ENCODE measurements at places on chromosomes 5 and 9. TPM values are rescaled to one million over a fixed set of nuclear protein-coding genes. Genes with fewer than 3 reads are reported as not detected.

BARX1 gene
- 2.9 TPM for total RNA-seq

- DNase-seq: no peak
Measured at GRCh38 chr9:70093944-70094343, 50.3 kb downstream of the MAMDC2 start.

SEMA5A gene
- total RNA-seq: 29.3 TPM

SLC6A7 gene
- total RNA-seq: not detected

TCERG1 gene
- 35.5 TPM for total RNA-seq

DNA sequence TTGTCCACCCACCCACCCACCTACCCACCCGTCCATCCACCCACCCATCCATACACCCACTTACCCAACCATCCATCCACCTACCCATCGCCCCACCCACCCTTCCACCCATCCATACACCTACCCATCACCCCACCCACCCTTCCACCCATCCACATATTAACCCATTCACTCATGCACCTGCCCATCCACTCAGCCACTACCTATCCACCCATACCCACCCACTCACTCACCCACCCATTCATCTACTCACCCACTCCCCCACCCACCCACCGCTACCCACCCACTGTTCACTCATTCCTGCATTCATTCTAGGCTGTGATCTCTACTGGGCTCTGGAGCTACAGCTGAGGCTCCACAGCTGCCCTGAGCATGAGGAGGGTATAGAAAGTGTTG is 117.5 kb upstream of the LMX1B start:
- no peak for DNase-seq

SPRY4 gene
- 17.4 TPM for total RNA-seq

DNA sequence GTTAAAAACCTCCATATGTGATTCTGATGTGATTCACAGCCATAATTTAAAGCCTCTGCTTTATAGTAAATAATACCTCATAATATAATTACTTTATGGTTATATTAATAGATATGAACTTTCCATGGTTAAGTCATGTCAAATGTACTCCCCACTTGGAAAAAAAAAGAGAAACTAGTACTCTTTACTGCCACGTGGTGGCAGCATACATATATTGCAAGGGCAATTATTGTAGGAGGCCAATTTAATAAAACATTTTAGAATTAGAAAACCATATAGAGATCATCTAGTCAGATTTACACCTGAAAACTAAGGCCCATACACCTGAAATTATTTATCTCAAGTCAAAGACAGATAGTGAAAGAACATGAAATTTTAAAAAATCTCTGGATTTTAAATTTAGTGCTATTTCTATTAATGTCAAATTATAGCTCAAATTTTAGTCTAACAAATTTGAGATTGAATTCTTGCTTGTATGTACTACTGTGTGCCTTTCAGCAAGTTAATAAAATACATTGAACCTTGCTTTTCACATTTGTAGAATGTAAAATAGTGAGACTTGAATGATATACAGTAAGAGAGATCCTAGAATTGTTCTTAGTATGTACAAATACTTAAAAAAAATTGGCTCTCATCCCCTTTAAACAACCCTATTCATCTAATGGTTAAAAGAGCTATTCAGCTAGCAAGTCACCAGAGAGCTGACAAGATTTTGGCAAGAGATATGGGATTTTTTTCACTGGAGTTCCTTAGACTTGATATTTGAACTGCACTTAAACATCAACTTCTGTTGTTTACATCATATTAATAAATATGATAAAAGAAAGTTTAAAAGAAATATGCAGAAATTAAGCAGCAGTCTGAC is 603.8 kb downstream of the TLE4 start:
- DNase-seq: peak; percentile 16

- no peak for DNase-seq
Measured at GRCh38 chr5:88944751-88945531, 62.0 kb upstream of the MEF2C start.

- no peak for DNase-seq
Measured at GRCh38 chr9:94937214-94937903, 210.9 kb downstream of the AOPEP start.

- no peak for DNase-seq
Measured at GRCh38 chr5:167688341-167689130, 602.9 kb upstream of the WWC1 start.

- DNase-seq: no peak
Measured at GRCh38 chr5:153880106-153880505, 158.6 kb downstream of the FAM114A2 start.

- DNase-seq: no peak
Measured at GRCh38 chr5:150313501-150313900, 10.8 kb upstream of the ARSI start.

DNA sequence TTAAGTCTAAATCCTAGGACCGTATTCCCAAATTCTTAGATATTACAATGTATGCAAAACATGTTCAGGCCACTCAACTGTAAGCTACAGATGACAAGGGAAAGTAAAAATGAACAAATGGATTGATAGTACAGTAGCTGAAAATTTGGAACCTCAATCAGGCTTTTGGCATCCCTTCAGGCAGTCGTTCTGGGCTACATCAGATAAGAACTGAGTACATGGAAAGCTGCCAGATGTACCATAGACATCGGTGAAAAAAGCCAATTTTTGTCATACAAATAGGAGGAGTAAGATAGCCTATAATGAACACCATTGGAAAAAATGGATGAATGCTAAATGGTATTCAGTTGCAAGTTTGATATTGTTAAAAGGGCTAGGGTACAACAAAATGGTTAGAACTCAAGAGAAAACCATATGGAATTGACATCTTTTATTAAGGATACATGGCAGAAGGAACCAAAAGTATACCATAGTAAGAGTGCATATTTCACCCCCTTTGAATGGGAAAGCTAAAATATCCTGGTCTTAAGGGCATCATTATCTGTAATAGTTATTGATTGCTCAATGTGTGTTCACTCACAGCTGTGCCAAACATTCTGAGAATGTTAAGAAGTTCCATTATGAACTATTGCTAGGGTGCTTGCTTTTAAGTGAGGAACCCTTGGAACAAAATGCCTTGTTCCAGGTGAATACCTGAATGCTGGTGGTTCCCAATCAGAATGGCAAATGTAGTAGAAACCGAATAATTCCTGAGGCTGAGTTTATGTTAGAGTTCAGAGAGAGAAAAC is 86.4 kb downstream of the NR3C1 start:
- no peak for DNase-seq

DNA sequence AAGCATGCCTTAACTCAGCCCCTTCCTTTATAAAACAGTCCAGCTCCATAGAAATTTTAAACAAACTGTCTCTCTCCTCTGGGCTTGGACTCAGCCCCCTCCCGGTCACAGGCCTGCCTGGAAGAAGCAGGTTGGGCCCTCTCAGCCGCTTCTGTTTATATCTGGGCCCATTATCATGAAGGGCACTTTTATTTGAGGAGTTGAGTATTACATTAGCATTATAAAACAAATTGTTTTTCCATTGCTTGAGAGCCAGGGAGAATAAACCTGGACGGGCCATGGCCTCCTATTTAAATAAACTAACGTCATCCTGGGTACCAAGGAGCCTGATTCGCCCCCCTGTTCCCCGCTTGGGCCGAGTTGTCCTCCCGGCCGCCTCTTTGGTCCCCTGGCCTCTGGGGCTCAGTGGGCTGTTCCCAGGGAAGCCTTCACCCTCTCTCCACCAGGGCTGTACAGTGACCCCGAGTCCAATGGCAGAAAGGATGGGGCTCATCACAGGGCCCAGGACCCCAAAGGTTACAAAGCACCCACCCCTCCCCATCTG is 13.2 kb downstream of the IRX2 start:
- DNase-seq: no peak

- no peak for DNase-seq
Measured at GRCh38 chr9:127175764-127176163, 53.3 kb upstream of the ANGPTL2 start.

- DNase-seq: no peak
Measured at GRCh38 chr9:134678666-134679443, 37.3 kb downstream of the COL5A1 start.

DNA sequence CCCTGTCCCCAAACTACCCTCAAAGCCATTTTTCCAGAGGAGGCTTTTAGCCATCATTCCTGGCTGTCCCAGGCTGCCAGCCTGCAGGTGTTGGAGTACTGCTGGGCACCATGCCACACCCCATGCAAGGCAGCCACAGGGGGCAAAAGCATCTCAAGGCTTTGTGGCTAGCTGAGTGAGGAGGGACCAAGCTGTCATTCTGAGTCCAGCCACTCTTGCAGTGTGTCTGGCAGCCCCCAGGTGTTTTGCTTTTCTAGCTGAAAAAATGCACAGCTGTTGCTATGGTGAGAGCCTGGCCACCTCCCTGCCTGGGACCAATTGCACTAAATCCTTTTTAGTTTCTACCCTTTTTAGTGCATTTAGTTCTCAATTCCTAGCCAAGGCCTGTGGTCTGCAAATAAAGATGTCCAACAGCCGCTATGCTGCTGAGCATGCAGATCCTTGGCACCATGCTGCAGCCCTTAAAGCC is 50.4 kb upstream of the PTGS1 start:
- no peak for DNase-seq

- no peak for DNase-seq
Measured at GRCh38 chr5:64299805-64300204, 134.2 kb downstream of the RNF180 start.

GRCh38 chr5:169880785-169881184 is 99.5 kb downstream of the INSYN2B start:
- DNase-seq: no peak

DNA sequence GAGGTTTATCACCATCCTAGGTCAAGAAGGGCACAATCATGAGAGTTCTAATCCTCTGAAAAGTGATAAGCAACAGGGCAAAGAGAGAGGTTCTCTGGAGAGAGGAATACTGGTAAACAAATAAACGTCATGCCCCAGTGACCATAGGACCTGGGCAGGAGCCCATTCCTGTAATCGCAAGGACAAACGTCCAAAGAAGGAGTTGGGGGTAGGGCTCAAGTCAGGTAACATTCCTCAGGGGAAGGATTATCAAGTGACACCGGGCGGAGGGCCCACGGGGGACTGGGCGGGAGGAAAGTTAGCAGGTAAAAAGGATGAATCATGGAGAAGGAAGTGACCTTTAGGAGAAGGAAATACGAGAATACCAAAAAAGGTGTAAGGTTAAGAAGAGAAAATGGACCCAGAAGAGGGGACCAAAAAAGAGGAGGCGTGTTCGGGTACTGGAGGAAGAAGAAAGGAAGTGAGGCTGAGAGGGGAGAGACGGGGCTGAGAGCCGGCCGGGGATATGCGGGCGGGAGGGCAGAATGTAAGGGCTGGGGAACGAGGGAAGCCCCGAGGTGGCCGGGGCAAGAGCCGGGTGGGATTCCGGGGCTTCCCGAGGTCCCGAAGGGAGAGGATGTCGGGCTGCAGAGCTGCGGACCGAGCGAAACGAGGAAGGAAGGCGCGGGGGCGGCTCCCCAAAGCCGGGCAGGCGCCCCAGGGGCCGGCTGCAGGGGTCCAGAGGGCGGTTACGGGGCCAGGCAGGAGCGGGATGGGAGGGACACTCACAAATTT is 583 bp downstream of the DIAPH1 start:
- peak; percentile 57 for DNase-seq

GRCh38 chr5:178074266-178074952 is 38.9 kb upstream of the N4BP3 start:
- no peak for DNase-seq

ROPN1L gene
- total RNA-seq: 0.26 TPM

IFNA2 gene
- not detected for total RNA-seq

IRX2 gene
- 0.26 TPM for total RNA-seq

DNA sequence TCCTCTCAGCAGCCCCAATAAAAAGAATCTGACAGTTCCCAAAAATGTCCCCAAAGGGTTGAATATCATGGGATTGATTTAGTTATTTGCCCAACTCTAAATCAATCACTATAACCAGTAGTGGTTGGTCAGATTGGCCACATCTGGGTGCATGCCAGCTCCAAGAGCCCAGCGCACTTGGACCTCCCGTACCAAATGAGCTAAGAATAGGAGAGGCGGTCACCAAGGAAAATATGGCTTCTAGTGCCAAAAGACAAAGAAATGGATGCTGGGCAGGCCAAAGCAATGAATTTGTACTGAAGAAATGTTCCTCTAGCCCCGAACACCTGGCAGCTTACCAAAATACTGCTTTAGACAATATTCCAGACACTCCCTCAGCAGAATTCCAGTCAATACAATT is 80.3 kb downstream of the RCL1 start:
- DNase-seq: no peak

GRCh38 chr5:103546858-103547257 is 15.7 kb downstream of the NUDT12 start:
- no peak for DNase-seq

SOHLH1 gene
- not detected for total RNA-seq

GRCh38 chr9:8289681-8290080 is 490.1 kb upstream of the DMAC1 start:
- DNase-seq: no peak

SLC34A1 gene
- total RNA-seq: 0.06 TPM

DNA sequence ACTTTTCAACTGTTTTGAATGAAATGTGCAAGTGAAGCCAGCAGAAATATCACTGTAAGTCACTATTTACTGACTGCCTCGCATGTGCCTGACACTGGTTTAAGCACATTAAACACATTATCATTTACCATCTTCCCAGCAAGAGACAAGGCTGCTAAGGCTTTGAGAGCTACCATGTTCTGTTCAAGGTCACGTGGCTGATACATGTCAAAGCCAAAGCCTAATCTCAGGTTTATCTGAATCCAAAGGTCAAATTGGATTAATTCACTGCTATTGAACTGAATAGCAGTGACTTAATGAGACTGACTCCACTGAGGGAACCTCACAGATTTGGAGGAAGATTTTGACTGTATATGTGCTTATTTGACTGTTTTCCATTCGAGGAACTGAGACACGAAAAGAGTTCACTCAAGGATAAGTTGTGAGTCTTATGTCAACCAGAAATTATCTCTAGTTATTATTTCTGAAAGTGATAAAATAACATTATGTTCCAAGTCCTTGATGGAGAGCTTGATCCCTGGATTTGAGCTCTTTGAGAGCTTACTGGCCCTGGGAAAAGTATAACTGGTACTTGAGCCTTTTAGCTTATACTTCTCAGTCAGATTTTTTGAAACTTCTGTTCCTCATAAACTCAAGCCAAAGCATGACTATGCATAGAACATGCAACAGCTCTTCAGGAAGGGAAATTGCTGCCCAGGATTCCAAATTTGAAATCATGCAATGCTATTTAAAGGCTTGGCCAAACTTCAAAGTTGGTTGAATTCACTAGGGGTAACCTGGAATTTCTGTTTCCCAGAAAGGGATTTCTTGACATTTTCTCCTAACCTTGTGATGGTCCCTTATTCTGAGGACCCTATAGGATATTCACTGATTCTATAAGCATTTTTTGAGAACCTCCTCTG is 23.4 kb upstream of the ARHGAP26 start:
- no peak for DNase-seq

SPATA31C1 gene
- total RNA-seq: not detected

DNA sequence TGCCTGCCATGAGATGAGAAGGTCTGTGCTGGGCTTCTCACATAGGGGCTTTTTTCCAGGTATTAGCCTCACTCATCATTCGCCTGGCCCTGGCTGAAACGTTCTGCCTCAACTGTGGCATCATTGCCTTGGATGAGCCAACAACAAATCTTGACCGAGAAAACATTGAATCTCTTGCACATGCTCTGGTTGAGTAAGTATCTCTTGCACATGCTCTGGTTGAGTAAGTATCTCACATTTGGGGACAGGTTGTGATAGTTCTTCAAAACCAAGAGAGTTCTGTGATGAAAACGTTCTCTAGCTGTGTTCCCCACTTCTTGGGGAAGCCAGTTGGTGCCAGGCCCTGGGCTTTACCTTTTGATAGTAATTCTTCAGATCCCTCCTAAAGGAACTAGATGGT is 17.4 kb upstream of the IL13 start:
- no peak for DNase-seq
